ENCODE measurements at places on chromosomes 3 and 15.

DNA sequence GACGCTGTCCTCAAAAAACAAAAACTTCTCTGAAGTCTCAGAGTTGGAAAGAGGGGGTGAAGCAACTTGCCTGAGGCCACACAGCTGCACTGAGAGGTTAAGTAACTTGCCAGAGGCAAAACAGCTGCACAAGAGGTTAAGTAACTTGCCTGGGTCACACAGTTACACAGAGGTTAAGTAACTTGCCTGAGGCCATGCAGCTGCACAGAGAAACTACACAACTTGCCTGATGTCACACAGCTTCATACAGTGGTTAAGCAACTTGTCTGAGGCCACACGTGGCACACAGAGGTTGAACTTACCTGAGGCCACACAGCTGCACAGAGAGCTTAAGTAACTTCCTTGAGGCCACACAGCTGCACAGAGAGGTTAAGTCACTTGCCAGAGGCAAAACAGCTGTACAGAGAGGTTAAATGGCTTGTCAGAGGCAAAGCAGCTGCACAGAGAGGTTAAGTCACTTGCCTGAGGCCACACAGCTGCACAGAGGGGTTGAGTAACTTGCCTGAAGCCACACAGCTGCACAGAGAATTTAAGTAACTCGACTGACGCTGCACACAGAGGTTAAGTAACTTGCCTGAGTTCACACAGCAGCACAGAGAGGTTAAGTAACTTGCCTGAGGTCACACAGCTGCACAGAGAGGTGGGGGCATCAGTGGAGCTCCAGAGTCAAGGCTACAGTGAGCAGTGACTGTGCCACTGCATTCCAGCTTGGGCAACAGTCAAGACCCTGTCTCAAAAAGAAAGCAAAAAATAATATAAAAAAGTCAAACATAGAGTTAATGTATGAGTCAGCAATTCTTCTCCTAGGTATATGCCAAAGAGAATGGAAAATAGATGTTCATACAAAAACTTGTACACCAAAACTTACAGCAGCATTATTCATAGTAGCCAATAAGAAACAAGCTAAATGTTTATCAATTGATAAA is 12.0 kb upstream of the ACAD9 start:
- DNase-seq: no peak

DNA sequence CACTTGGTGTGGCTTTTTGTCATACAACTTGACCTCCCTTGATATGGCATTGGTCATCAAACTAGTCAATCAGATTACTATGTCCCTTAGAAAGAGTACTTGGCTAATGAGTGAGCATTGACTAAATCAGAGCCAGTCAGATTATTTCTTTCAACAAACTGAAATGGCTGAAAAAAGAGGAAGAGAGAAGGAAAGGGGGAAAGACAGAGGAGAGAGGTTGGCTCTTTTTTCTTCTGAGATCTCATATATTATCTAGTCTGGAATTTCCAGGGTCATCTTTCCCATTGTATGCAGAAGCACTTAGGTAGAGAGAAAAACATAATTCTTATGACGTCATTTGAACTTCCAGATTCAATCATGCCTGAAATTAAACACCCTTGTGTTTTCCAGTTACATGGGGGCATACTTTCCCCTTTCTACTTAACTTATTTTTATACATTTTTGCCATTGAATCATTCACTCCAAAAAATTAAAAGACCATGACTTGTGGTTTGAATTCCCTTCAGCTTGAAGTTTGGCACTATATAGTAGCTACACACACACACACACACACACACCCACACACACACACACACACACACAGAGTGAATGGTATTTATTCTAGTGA is 387.8 kb downstream of the LSAMP start:
- DNase-seq: no peak

DNA sequence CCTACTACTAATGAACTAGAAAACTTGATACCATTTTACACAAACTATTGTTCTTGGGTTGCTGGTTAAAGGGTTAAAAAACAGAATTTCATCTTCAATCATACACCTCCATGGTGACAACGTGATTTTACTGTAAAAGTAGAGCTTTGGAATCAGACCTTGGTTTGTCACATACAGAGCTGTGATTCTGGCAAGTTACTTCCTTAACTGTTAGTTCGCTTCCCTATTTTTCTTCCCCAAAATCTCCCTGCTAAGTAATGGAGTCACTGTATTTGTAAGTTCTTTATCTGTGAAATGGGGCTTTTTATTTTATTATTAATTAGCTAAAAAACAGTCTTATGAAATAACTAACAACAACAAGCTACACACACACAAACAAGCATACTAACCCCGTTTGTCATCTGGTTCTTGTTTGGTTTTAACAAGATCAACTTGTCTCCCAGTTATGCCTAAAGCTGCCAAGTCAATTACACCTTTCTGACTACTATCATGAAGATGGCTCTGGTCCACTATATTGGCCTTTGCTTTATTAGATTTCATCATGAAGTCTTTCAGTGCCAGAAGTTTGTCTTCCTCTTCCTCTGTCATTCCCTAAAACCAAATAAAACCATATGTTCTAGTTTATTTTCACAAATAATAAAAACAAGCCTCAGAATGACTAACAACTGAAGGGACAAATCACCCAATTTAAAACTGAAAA is 38.6 kb downstream of the PIK3R4 start:
- DNase-seq: no peak

DNA sequence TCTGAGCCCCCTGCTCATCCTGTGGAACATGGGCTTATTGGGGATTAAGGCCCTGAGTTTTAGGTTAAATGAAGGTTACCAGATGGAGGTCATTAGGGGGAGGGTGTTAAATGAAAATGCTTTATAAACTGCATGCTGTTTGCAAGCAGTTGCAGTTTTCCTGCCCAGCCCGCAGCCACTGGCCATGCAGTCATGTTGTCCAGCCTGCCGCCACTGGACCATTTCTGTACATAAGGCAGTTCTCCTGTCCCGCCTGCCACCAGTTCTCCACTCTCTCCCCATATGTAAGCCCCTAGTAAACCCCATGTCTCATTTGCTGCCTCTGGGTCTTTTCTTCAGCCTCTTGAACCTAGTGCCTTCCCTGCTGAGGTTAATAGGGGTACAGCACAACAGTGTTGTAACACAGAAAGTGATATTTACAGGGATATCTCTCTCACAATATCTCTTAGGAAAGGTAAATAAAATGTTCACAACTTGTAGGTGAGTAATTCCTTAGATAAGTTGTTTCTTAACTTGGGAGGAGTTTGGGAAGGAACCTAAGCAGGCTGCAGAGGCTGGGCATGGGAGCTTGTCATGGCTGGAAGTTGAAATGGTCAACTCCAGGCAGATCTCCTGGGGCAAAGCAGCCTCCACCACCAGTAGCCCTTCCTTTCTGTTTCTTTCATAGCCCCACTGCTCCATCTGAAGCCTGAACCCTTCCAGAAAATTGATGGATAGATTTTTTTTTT is 148.2 kb downstream of the CMSS1 start:
- DNase-seq: no peak

DNA sequence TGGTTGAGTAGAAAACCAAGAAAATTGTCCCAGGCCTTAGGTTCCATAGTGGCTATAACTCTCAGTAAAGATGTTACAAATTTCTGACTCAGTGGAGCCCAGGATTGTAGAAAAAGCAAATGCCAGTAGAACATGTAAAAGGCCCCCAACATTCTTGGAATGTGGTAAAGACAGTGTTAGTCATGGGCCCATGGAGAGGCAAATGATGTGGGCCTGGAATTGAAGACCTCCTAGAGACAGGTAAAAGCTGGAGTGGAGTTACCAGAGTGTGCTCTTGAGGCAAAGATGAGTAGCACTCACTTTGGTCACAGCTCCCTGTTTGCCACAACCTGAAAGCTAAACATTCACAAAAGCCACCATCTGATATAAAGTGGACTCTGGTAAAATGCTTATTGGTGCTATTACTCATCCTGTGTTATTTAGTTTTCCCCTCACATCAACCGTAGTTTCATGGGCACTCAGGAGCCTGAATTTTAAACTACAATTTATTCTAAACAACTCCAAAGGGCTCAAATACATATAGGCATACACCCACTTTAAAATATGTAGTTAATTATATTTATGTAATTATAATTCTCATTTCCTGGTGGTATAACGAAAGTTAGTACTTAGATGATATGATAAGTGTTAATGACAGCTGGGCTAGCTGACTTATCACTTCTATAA is 359.6 kb upstream of the NECTIN3 start:
- no peak for DNase-seq

DNA sequence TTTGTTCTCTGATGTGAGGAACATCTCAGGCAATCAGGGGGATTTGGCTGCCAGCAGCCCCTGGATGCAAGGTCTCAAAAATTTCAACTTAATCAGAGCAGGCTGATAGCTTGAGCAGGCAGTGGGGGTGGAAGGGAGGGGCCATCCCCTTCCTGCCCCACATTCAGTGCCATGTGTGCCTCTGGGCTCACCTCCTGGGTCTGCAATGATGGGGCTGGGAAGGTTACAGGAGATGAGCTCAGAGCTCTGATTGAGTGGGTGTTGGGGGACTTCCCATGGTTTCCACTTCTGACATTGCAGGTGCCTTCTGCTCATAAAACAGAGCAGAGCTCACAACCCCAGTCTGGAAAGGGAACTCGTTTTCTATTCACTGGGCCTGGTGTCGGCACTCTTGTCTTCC is 37.0 kb downstream of the PARP16 start:
- no peak for DNase-seq

DNA sequence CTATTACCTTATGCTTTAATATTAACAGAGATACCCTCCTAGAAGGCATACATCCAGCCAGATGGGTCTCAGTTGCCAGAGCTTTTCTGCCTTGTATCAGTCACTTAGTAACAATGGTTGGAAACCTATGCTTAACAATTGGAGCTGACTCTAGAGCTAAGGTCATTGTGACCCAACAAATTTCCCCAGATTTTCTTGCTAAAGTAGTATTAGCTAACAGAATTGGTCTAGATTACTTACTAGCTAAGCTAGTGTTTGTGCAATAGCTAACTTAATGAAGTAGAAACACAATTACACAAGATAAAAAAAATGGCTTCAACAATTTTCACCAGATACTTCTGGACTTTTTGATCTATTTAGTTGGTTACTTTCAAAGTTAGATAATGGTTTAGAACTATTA is 236.9 kb downstream of the NSUN3 start:
- no peak for DNase-seq

GRCh38 chr3:165383381-165383780 is 187.2 kb upstream of the SLITRK3 start:
- no peak for DNase-seq

GRCh38 chr3:37491776-37492175 is 317.4 kb upstream of the LRRFIP2 start:
- DNase-seq: no peak

GRCh38 chr3:153634683-153635082 is 472.7 kb downstream of the RAP2B start:
- no peak for DNase-seq
